ENCODE measurements at places on chromosomes 7 and 10. TPM values are rescaled to one million over a fixed set of nuclear protein-coding genes. Genes with fewer than 3 reads are reported as not detected.

Gene CDC14C
- total RNA-seq = not detected

- H3K4me1 ChIP-seq = peaks cover 11% of the 10 kb centered on the region
- no peak overlapping the region for H3K4me3 ChIP-seq
- no peak overlapping the region for H3K27ac ChIP-seq
- H3K27me3 ChIP-seq = peaks cover 13% of the 10 kb centered on the region
- H3K36me3 ChIP-seq = no peaks in the 10 kb centered on the region
- no peak for DNase-seq
Measured at GRCh38 chr7:150897502-150898474, 45.5 kb downstream of the AOC1 start.

DNA sequence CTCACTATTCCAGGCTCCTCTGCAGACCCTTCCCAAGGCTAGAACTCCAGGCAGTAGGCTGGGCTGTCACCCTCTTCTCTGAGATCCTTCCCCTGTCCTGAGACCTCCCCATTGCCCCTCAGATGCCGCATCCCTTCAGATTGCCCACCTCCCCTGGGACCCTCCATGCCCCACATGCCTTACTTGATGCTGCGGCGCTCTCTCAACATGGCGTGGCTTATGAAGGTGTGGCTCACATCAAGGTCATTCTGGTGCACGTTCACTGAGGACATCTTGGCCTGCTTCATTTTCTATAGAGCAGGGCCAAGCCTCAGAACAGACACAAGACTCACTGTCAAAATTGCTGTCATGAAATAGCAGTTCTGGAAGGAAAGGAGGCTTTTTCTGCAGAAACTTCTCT lies 34.7 kb upstream of the ZNF716 start:
- no peaks in the 10 kb centered on the region for H3K4me1 ChIP-seq
- H3K36me3 ChIP-seq = no peaks in the 10 kb centered on the region
- no peak overlapping the region for H3K27ac ChIP-seq
- no peak for DNase-seq

DNA sequence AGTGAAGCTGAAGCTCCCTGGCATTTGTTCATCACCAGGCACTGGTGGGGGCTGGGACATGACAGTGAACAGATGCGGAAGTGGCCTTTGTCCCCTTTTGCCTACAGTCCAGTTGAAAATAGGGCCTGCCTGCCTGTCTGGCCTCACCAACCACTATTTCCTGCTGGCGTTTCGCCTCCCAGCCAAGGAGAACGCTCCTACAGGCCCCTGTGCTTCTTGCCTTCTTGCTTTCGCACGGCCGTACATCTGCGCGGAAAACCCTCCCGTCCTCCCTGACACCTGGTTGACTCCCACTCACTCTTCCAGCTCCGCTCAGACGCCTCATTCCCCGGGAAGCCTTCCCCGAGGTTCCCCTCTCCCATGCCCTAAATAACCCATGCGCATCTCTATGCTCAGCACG lies 317.3 kb downstream of the PRPF18 start:
- H3K27me3 ChIP-seq = no peaks in the 10 kb centered on the region
- H3K27ac ChIP-seq = no peak overlapping the region
- no peak for DNase-seq
- no peak overlapping the region for H3K4me3 ChIP-seq

DNA sequence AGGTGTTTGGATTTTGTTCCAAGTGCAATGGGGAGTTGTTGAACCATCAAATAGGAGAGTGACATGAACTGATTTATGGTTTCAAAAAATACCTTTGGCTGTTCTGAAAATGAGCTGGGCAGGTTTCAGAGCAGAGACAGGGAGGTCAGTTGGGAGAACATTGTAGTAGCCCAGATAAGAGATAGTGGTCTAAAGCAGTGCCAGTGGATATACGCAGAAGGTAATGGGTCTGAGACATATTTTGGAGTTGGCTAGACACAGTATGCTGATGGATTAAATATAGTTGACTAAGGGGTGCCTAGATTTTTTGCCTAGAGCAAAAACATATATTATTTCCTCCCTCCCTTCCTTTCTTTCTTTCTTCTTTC lies 21.3 kb upstream of the CDK14 start:
- no peak overlapping the region for H3K27ac ChIP-seq
- no peaks in the 10 kb centered on the region for H3K4me1 ChIP-seq
- H3K27me3 ChIP-seq = no peaks in the 10 kb centered on the region
- no peak for DNase-seq
- H3K4me3 ChIP-seq = no peak overlapping the region

- H3K27ac ChIP-seq = no peak overlapping the region
- no peak for DNase-seq
Measured at GRCh38 chr7:44167920-44168319, 21.3 kb downstream of the GCK start.

Gene ACSM6
- not detected for total RNA-seq

Gene SMKR1
- 1.2 TPM for total RNA-seq

DNA sequence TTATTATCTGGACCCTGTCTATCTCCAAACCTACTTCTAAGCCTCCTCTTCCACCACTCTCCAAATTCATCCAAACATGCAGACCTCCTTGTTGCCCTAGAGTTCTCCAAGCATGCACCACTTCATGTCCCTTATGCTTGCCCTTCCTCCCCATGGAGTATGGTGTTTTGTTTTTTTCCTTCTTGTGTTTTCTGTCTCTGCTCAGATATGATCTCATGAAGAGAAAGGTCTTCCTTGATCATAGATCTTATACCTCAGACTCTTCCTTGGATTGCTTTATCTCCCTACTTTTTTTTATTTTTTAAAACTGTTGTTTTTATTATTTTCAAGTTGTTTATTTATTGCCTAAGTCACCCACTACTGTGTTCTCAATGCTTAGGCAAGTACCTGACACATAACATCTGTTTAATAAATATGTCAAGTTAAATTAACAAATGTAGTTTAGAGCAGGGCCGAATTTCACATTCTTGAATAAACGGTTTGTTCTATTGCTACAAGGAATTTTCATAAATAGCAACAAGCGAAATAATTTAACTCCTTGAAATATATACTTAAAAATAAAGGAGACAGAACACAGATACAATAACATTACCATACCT lies 84.5 kb downstream of the HGF start:
- no peaks in the 10 kb centered on the region for H3K36me3 ChIP-seq
- no peak for DNase-seq
- H3K4me3 ChIP-seq = no peak overlapping the region

Gene MLXIPL
- total RNA-seq = not detected

GRCh38 chr7:3073763-3074458 lies 30.2 kb upstream of the CARD11 start:
- peaks cover 14% of the 10 kb centered on the region for H3K4me1 ChIP-seq
- no peak overlapping the region for H3K27ac ChIP-seq
- no peak for DNase-seq
- H3K4me3 ChIP-seq = no peak overlapping the region

Gene TRIL
- total RNA-seq = not detected

Gene CLDN15
- total RNA-seq = 50.4 TPM

DNA sequence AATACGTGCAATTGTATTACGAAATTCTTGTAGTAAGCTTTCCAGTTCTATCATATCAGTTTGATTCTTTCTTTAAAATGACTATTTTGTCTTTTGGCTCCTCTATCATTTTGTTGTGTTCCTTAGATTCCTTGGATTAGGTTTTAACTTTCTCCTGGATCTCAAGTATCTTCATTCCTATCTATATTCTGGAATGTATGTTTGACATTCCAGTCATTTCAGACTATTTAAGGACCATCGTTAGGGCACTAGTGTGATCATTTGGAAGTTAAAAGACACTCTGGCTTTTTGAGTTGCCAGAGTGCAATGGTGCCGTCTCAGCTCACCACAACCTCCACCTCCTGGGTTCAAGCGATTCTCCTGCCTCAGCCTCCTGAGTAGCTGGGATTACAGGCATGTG lies 45.7 kb upstream of the SFTPD start:
- H3K27ac ChIP-seq = no peak overlapping the region
- H3K4me1 ChIP-seq = no peaks in the 10 kb centered on the region
- no peaks in the 10 kb centered on the region for H3K36me3 ChIP-seq

- H3K27me3 ChIP-seq = no peaks in the 10 kb centered on the region
- no peak overlapping the region for H3K4me3 ChIP-seq
- H3K36me3 ChIP-seq = no peaks in the 10 kb centered on the region
- H3K4me1 ChIP-seq = no peaks in the 10 kb centered on the region
- H3K27ac ChIP-seq = no peak overlapping the region
- no peak for DNase-seq
Measured at GRCh38 chr10:124106241-124106879, 13.0 kb upstream of the CHST15 start.

Gene DENND11
- total RNA-seq = 62.9 TPM

GRCh38 chr7:47970761-47971160 lies 8.7 kb downstream of the HUS1 start:
- H3K36me3 ChIP-seq = peaks cover 70% of the 10 kb centered on the region
- no peaks in the 10 kb centered on the region for H3K4me1 ChIP-seq
- no peak overlapping the region for H3K4me3 ChIP-seq
- no peaks in the 10 kb centered on the region for H3K27me3 ChIP-seq

Gene TMEM60
- 18.2 TPM for total RNA-seq

Gene CARD11
- total RNA-seq = 136 TPM

Gene SSC4D
- not detected for total RNA-seq

Gene TLX1
- not detected for total RNA-seq

Gene FAM24B
- 12.8 TPM for total RNA-seq

Gene LRGUK
- total RNA-seq = 0.55 TPM

DNA sequence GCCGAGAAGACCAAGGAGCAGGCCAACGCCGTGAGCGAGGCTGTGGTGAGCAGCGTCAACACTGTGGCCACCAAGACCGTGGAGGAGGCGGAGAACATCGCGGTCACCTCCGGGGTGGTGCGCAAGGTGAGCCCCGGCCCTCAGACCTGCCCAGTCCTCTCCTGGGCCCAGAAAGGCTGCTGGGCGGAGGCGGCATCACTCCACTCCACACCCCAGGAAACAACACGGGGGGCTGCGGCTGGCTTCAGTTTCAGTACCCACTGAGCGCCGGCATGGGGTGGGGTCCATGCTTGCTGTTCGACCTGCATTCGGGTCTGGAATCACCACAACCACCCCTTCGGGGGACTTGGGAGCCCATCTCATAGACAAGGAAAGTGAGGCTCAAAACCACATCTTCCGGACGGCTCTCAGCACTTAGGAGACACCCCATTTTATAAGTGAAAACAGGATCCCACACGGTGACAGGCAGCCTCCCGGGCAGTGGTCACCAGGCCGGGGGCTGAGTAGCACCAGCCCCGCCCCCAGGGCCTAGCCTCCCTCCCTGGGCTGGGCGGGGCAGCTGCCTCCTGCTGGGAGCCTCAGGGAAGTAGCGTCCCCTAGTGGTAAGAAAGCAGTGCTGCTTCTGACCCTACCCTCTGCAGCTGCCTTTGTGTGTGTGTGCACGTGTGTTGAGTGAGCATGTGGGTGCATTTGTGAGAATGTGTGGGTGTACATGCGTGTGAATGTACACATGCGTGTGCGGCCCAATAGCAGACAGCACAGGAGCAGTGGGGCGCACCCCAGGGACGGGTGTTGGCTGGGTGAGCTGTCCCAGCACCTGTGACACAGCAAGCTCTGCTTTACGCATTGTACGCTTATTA lies 1.8 kb downstream of the SNCG start:
- H3K27ac ChIP-seq = no peak overlapping the region
- H3K27me3 ChIP-seq = no peaks in the 10 kb centered on the region
- H3K4me3 ChIP-seq = no peak overlapping the region
- peak; percentile 57 for DNase-seq
- peaks cover 4% of the 10 kb centered on the region for H3K4me1 ChIP-seq

Gene EN2
- total RNA-seq = not detected

DNA sequence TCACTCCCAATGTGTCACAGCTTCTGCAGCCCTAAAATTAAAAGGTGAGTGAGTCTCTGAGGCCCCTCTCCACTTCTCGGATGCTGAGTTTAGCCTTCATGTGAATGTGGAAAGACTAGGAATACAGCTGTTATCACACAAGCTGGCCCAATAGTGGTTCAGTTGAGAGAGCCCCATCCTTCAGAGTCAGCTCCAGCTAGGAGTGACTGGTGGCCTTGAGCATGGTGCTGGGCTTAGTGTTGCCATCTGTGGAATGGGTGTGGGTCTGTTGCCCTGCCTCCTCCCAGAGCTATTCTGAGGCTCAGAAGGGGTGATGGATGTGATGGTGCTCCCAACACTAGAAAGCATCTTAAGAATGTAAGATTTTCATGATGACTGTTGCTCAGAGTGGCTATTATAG lies 55.8 kb downstream of the FIGNL1 start:
- no peak for DNase-seq
- H3K27me3 ChIP-seq = no peaks in the 10 kb centered on the region
- peak overlapping the region; percentile 60 for H3K27ac ChIP-seq
- peaks cover 94% of the 10 kb centered on the region for H3K4me1 ChIP-seq
- H3K4me3 ChIP-seq = no peak overlapping the region

DNA sequence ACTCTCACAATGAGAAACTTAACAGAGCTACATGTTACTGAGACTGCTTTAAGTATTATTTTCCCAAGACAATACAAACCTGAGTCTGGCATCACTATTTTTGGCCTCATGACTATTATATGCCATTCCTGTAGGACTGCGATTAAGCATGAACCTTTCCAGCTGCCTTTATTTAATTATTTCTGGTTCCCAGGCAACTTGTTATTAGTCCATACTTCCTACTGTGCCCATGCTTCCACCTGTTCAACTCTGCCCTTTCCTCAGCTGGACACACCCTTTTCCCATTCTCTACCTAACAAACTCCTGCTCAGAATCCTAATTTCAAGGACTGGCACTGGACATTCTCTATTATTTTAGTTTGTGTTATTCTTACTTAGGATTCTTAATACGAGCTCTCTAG lies 8.1 kb upstream of the CROT start:
- no peaks in the 10 kb centered on the region for H3K36me3 ChIP-seq
- peaks cover 11% of the 10 kb centered on the region for H3K4me1 ChIP-seq
- DNase-seq = no peak
- no peak overlapping the region for H3K27ac ChIP-seq
- no peak overlapping the region for H3K4me3 ChIP-seq

GRCh38 chr10:60662917-60663614 lies 115.2 kb upstream of the CDK1 start:
- no peak overlapping the region for H3K27ac ChIP-seq
- H3K36me3 ChIP-seq = no peaks in the 10 kb centered on the region
- peaks cover 22% of the 10 kb centered on the region for H3K4me1 ChIP-seq
- no peaks in the 10 kb centered on the region for H3K27me3 ChIP-seq
- no peak overlapping the region for H3K4me3 ChIP-seq

GRCh38 chr10:78805176-78805575 lies 263.6 kb upstream of the ZMIZ1 start:
- no peak overlapping the region for H3K27ac ChIP-seq
- H3K4me3 ChIP-seq = no peak overlapping the region
- no peaks in the 10 kb centered on the region for H3K27me3 ChIP-seq
- DNase-seq = no peak

GRCh38 chr10:101217450-101218281 lies 11.6 kb downstream of the LBX1 start:
- H3K4me3 ChIP-seq = no peak overlapping the region
- H3K4me1 ChIP-seq = peaks cover 54% of the 10 kb centered on the region
- no peak for DNase-seq
- peaks cover 80% of the 10 kb centered on the region for H3K27me3 ChIP-seq
- H3K36me3 ChIP-seq = no peaks in the 10 kb centered on the region

Gene TMEM229A
- not detected for total RNA-seq

Data from CD4-positive, alpha-beta memory T cell (primary cell).